ENCODE measurements at places on chromosomes 11 and 22. TPM values are rescaled to one million over a fixed set of nuclear protein-coding genes. Genes with fewer than 3 reads are reported as not detected.

The POU2AF3 gene
- polyA plus RNA-seq, result 4.0 TPM

DNA sequence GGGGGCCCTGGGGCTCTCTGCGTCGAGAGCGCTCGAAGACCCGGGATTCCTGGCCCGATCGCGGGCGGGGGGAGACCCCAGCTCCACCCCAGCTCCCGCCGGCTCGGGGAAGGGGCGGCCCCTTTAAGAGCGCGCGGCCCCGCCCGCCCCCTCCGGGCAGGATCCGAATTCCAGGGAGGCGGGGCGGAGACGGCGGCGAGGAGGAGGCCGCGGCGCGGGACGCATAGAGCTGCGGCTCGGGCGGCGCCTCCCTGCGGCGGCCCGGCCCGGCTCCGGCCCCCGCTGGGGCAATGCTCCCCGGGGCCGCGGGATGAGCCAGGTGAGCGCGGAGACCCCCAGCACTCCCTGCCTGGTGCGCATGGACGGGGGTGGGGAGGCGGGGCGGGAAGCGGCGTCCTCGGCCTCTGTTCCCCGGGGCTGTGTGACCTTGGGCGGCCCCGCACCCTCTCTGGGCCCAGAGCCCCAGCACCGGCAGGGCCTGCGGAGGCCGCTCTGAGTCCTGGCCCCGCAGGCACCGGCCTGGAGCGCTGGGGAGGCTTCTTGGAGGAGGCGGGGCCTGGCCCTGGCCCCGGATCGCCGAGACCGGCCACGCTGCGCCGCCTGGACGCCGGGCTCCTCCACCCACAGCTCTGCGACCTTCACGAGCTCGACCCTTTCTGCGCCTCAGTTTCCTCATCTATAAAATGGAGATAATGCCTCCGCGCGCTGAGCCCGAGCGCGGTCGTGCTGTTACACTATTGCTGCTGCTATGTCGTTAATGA lies 565 bp downstream of the GAS2L1 start:
- peak; percentile 94 for DNase-seq

DNA sequence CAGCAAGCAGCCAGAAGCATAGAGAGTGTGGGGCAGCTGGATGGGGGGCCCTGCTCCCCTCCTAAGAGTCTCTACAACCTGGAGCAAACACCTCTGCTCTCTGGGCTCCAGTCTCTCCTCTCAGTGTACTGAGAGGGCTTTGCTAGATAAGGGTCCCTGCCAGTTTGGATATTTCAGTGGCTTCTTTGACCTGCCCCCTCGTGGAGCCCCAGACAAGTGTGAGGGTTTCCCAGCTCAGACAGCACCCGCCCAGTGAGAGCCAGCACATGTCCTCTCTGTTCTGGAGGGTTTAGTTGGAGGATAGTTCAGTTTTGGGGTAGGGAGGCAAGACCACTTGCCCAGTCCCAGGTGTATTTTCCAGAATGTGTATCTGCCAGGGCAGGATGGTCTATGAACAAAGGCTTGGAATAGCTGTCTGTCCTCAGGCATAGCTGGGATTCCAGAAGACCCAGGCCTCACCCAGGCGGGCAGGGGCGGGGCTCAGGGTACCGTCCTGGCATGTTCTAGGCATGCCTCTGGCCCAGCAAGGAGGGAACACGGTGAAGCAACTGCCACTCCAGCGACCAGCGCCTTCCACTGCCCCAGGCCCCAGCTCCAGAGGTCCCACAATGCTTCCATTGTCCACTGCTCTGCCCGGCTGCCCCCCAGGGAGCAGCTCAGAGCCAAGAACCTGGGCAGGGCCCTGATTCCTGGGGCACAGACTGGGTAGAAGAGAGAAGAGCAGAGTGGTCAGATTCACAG lies 7.5 kb upstream of the MICALL1 start:
- no peak for DNase-seq

- DNase-seq, result no peak
Observed at GRCh38 chr11:133041928-133042882, 490.1 kb downstream of the OPCML start.

DNA sequence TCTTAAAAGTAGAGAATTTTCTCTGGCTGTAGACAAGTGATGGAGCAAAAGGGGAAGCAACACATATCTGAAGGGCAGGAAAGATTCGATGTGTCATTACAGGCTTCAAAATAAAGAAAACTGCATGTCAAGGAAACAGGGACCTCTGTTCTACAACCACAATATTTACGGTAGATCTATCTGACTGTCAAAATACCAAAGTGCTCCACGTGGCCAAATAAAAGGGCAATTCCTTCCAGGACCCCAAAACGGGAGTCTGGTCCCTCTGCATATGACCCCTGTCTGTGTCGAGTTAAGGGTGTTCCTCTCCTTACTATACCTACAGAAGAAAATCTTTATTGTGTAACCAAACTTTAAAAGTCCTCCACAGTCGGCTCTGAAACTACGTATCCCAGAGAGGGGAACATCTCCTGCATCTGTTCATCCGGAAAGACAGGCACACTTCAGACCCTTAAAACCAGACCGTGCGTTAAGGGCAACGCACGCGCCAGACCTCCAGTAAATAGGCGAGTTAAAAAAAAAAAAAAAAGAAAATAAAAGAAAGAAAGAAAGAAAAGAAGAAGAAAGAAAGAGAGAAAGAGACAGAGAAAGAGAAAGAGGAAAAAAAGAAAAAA lies 756 bp downstream of the CLNS1A start:
- no peak for DNase-seq

The GDPD4 gene
- polyA plus RNA-seq, result 0.15 TPM

The NRGN gene
- 4.8 TPM for polyA plus RNA-seq

The KRTAP5-1 gene
- 0.27 TPM for polyA plus RNA-seq
